ENCODE measurements at places on chromosomes 13 and 19. TPM values are rescaled to one million over a fixed set of nuclear protein-coding genes. Genes with fewer than 3 reads are reported as not detected.

DNA sequence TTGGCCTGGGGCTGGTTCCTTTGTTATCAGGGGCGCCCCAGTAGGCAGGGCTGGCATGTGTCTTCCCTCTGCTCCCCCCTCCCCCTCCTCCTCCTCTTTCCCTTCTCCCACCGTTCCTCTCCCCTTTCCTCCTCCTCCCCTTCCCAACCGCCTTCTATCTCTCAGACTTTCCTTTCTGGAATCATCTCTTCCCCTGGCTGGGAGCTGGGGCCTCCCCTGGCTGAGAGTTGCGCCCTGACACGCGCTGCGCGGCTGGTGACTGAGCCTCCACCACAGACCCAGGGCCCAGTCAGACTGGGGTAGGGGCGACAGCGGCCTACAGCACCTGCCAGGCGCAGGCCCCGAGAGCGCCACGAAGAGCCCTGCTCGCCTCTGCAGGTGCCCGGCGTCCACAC is 2.8 kb downstream of the PNMA8B start:
- no peak for DNase-seq

SLC39A3 gene
- total RNA-seq: 37.2 TPM

ANKRD10 gene
- total RNA-seq: 142 TPM

DNA sequence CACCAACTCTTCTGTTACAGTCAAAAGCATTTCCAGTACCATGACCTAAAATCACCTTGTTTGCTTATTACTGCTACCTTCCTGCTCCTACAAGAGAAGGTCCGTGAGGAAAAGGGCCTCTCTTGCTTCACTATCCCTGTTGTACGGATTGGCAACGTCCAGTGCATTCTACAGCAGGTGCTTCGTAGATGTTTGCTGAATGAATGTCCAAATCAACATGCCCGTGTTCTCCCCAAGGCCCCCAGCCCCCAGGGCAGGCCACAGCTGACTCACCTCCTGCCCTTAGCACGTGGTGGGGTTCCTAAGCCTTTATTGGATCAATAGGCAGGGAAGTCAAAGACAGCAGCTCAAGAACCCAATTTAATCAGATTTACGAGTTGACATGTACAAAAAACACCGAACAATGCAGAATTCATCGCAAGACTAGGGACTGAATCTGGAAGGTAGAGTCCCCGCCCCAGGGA is 5.5 kb upstream of the NAPA start:
- DNase-seq: no peak

- no peak for DNase-seq
Observed at GRCh38 chr13:30222254-30222653, 85.1 kb downstream of the KATNAL1 start.

GRCh38 chr19:7395360-7396066 is 46.8 kb downstream of the ARHGEF18 start:
- no peak for DNase-seq

- no peak for DNase-seq
Observed at GRCh38 chr13:36059321-36059720, 71.9 kb downstream of the DCLK1 start.

COG3 gene
- 28.0 TPM for total RNA-seq

ATP1A3 gene
- 4.3 TPM for total RNA-seq

DACH1 gene
- total RNA-seq: 0.17 TPM

DNA sequence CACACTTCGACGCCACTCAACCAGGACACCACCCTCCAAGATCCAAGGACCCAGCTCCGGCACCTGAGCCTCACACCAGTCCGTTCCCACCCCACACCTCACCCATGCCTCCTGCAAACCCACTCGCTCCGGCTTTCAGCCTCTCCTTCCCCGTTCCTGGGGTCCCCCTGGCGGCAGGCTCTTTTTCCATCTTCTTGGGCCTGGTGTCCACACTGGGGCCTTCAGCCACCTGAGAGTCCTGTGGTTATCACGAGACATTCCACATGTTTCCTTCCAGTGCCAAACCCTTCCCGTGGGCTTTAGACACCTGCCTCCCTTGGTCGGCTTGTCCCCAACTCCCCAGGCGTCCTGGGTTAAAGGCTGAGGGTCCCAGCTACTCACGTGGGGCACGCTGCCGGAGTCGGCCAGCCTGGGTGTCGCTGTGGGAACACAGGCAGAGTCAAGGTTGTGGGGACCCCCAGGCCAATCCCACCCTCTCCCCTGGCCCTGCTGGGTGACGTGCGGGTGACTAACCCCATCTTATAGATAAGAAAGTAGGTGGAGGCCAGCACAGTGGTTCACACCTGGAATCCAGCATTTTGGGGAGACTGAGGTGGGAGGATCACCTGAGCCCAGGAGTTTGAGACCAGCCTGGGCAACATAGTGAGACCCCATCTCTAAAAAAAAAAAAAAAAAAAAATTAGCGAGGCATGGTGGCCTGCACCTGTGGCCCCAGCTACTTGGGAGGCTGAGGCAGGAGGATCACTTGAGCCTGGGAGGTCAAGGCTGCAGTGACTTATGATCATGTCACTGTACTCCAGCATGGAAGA is 1.9 kb downstream of the JSRP1 start:
- DNase-seq: no peak

DNA sequence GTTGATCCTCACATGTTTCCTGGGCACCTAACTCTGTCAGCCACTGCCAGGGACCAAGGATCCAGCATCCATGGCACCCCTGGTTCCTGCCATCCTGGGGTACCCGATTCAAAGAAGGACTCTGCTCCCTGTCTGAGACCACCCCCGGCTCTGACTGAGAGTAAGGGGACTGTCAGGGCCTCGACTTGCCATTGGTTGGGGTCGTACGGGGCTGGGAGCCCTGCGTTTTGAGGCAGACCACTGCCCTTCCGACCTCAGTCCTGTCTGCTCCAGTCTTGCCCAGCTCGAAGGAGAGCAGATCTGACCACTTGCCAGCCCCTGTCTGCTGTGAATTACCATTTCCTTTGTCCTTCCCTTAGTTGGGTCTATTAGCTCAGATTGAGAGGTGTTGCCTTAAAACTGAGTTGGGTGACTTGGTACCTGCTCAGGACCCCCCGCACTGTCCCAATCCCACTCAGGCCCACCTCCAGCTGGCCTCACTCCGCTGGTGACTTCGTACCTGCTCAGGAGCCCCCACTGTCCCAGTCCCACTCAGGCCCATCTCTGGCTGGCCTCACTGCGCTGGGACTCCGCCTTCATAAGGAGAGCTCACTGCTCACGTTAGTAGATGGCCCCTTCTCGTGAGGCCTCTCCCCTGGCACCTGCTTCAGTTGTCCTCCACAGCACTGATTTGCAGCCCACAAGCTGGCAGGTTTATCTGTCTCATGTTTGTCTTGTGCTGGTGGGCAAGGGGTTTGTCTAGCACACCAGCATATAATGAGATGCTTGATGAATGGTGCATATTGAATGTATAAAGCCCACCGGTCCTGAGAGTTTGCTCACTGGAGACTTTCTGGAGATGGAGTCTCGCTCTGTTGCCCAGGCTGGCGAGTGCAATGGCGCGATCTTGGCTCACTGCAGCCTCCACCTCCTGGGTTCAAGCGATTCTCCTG is 3.9 kb downstream of the RPL28 start:
- DNase-seq: no peak

DNA sequence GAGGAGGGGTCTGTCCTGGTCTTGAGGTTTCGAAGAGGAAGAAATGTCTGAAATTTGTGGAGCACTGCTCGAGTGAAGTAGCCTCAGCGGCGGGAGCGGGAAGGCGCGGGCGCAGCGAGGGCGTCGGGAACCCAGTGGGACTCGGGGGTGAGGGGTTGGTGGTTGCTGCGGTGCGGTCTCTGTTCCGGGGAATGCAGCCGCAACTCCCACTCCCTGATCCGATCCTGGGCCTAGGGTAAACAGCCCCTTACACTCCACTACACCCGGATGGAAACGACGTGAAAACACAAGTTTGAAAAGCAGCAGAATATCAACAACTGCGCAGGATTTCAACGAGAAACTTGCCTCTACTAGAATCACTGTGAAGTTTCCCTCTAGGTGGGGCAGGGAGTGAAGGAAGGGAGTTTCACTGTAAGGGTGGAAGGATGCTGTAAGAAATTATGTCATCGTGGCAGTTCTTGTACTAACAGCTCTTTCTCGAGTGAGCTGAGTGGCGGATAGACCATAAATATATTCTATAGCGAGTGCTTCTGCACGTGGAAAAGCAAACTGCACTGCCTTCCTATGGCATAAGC is 2.0 kb upstream of the KLF12 start:
- DNase-seq: peak; percentile 42

ERVK3-1 gene
- 70.8 TPM for total RNA-seq

CGB5 gene
- total RNA-seq: not detected

ZNF253 gene
- 23.8 TPM for total RNA-seq

MYO16 gene
- not detected for total RNA-seq

GRCh38 chr13:96621634-96622183 is 372.6 kb downstream of the OXGR1 start:
- DNase-seq: no peak

DNA sequence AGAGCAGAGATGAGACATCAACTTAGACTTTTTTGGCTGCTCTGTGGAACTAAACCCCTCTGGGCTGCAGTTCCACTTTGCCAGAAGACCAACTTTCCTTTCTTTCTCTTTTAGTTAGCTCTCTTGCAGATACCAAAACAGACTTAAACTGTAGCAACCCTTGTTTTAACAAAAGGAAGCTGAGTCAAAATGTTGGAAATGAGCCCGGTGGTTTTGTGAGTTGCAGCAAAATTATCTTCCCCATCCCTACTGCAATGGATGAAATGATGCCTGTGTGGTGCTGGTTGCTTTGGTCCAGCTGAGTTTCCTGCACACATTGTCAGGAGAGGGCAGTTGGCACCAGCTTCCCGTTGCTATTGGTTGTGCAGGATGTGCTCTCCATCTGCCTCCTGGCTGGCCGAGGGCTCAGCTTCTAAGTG is 115.3 kb downstream of the LRCH1 start:
- DNase-seq: peak; percentile 11

Measured in activated T-cell treated with anti-CD3 and anti-CD28 coated beads, Interleukin-2, amount 50 U/mL, for 72 hours (primary cell).